ENCODE measurements at places on chromosomes 6 and 20.
A peak's percentile ranks its signal among the peaks of the same experiment; 100 is the strongest.

GRCh38 chr6:14775528-14775927 lies 470.3 kb upstream of the JARID2 start:
- no peak for DNase-seq

- DNase-seq, result no peak
These were observed 54.5 kb downstream of the RIPOR3 start for GRCh38 chr20:50636601-50637540.

DNA sequence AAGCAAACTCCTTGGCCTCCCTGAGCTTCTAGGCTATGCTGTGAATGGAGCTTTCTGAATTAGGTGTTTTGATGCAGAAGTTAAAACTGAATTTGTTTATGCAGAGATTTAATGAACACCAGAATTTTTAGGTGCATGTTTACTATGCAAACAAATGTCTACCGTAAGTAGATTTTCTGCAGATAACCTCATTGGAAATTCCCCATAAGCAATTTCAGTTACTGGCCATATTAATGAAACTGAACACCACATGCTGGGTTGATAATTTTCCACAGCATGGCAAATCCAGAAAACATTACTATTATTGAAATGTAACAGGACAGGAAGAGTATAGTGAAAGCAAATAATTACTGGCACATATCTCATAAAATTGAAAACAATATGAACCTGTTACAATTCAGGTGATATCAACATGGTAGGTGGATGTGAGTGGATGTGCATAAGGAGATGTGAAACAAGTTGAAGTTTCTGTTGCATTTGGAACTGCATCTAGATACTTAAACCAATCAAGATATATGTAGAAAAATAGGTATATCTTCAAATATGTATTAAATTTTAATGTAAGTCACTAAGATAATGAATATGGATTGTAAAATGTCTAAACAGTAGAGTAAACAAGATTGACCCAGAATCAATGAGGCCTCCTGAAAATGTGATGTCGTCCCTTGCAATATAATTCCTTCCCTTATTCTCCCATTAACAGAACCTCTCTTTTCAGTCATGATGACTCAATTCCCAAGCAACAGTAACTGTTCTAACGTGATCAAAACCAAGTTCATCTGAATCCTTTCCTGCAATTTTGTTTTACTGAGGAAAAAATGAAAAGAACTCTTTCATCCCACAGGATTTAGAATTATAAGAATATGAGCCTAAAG lies 11.0 kb downstream of the PTCHD4 start:
- no peak for DNase-seq

DNA sequence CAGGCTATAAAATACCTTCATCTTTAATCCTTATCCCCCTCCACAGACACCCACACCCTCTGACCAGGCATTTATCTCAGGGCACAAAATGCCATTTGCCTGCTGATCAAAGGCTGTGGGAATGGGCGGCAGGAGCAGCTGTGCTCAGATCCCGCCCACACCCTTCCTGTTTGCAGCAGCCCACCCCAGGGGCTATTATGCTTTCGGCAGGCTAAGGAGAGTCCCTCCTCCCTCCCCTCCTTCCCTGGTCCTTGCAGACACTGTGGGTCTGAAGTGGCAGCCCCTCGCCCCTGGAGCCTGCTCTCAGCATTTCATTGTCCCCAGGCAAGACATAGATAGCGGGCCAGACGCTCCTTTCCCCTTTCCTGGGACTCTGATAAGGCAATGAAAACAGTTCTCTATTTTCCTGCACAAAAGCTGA lies 220.8 kb upstream of the HEY2 start:
- DNase-seq, result no peak

GRCh38 chr20:11193241-11193640 lies 519.4 kb upstream of the JAG1 start:
- DNase-seq, result no peak

- DNase-seq, result no peak
These were observed 951.9 kb upstream of the FLRT3 start for GRCh38 chr20:15289337-15289736.

DNA sequence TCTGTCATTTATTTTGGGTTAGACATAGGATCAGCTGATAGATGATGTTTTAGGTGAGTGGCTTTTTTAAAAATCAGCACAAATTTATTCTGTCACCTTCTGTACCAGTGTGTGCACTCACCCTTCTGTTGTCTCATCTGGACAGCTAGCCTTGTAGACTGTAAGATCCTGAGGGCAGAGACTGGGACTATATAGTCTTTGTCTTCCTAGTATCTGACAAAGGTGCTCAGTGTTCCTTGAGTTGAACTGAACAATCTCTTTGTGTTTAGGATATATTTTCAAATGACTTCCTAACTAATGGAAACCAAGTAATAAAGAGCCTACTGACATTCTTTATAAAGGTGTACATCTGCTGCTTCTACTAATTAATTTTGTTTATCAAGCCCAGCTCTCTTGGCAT lies 3.0 kb downstream of the DCBLD1 start:
- DNase-seq, result no peak

GRCh38 chr6:28742668-28743270 lies 181.0 kb downstream of the TRIM27 start:
- DNase-seq, result peak; percentile 58

DNA sequence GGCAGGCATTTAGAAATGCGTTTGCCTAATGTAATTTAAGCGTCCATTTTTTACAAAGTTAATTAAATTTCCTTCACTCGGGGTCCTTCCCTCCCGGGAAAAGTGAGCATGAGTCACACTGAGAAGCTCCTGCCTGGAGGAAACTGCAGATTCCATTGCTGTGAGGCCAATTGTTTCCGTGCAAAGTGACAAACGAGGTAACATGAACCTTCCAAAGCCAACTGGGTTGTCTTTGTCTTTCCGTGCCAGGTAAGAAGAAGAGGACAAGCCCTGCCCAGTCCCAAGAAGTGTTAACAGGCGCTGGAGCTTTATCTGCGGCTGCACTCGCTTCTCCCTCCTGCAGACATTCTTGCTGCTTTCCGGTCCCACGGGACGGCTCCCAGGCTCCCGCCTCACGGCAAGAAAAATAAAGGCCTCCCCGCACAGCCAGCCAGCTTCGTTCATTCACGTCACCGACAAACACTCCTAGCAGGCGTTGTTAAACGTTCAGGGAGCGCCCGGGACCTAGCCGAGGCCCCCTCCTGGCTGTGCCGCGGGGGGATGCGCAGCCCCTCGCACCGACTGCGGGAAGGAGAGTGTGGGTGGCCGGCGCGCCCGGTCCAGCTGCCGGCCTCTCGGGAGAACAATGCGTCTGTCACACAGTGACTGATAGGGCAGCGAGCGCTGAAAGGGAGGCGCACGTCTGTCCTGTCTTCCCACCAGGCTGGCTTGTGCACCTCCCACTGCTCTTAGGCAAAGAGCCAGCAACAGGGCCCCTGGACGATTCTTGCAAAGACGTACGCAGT lies 61.5 kb upstream of the HDDC2 start:
- DNase-seq, result no peak

- no peak for DNase-seq
These were observed 515.4 kb upstream of the PTCHD4 start for GRCh38 chr6:48626421-48626820.

- no peak for DNase-seq
These were observed 28.7 kb downstream of the DNAJC5 start for GRCh38 chr20:63923651-63924050.

GRCh38 chr20:53853111-53853713 lies 217.2 kb downstream of the BCAS1 start:
- no peak for DNase-seq

GRCh38 chr20:62824476-62825332 lies 7.9 kb downstream of the COL9A3 start:
- DNase-seq, result no peak

GRCh38 chr6:67231092-67231491 lies 1404.0 kb upstream of the ADGRB3 start:
- no peak for DNase-seq

DNA sequence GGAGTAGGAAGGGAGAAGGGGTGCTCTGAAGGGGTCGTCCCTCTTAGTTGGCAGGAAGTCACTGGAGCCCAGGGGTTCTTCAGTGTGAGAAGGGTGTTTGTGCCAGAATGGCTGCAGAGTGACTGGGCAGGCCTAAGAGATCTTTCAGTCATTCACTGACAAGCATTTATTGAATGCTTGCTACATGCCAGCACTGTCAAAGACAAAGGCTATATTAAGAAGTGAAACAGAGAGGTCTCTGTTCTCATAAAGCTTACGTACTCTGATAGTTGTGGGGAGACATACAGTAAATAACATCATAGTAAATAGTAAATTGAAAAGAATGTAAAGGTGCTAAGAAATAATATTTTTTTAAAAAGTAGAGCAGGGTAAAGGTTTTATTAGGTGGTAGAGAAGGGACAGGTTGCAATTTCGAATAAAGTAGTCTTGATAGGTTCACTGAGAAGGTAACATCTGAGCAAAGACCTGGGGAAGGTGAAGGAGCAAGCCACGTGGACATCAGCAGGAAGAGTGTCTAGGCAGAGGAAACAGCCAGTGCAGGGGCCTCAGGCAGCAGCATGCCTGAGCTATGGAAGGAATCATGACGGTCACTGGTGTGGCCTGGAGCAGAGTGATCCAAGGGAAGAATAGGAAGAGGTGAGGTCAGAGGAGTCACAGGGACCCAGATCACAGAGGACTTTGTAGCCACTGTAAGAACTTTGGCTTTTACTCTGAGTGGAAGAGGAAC lies 36.3 kb upstream of the RNF8 start:
- no peak for DNase-seq

DNA sequence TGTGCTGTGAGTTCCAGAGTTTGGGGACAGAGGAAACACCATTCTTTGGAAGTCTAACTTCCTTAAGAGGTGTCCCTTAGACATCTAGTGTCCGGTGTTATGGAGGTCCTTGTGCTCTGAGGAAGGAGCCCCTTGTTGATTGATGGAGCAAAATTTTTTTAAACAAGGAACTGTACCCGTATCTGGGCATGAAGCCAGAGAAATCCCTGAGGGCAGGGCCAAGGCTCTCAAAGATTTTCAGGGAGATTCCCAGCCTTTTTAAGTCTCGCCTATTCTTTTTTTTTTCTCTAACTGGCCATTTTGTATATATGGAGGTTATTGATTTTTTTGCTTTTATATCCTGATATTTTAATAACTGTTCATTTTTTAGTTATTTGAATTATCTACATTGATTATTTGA lies 45.9 kb downstream of the TRIM38 start:
- DNase-seq, result no peak

GRCh38 chr6:106339334-106340029 lies 13.9 kb upstream of the ATG5 start:
- no peak for DNase-seq

DNA sequence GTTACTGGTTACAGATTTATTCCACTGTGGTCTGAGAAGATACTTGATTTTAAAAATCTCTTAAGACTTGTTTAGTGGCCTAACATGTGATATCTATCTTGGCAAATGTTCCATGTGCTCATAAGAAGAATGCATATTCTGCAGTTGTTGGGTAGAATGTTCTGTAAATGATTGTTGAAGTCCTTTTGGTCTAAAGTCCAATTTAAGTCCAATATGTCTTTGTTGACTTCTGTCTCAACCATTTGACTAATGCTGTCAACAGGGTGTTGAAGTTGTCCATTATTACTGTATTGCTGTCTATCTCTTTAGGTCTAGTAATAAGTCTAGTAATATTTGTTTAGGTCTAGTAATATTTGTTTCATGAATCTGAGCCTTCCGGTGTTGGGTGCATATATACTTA lies 387.8 kb upstream of the RUNX2 start:
- no peak for DNase-seq

DNA sequence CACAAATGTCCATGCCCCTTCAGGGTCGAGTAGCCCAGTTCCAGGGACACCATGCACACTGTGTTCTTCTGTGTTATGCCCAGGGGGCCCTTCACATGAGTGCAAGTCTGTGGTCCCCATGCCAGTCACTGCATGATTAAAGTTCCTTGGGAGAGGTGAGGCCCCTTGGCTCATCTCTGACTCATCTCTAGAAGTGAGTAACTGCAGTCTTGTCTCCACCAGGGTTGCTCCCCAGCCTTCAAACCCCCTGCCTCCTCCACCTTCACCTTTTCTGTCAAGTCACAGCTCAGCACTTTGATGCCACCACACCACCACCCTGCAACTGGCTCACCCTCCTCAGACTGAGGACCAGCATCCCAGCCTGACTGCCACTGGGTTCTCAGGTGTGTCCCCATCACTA lies 161.7 kb downstream of the UNC5CL start:
- no peak for DNase-seq

GRCh38 chr6:25181923-25182322 lies 97.3 kb upstream of the CARMIL1 start:
- DNase-seq, result no peak

DNA sequence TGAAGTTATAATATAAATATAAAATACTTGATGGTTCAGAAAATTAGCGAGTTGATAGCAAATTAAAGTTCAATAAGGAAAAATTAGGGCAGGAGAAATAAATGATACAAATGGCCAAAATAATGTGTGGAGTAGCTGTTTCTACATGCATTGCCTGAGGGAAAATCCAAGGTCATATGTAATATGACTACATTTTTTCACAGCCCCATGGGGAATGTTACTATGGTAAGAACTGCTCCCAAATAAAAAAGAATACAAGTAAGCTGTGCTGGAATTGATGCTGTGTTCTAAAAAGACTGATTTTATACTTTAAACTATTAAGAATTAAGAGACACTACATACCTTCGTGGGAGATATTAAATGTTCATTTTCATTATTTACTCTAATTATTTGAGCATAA lies 34.1 kb downstream of the MEI4 start:
- no peak for DNase-seq

DNA sequence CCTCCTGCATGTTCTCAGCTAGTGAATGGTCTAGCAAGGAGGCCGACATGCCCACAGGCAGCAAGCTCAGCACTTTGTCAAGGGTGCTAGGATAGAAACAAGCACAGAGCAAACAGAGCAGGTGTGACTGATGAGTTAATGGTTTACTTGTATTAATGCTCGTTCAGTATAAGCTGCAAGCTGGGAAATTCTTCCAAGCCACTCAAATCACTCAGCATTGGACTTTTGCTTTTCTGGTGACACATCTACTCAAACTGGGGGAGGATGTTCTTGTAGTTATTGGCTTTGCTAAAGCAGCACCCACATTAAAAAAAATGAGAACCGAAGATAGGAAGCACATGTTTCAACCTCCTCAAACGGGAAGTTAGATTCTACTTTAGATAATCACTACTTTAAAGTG lies 43.1 kb upstream of the NEDD9 start:
- DNase-seq, result peak; percentile 59

GRCh38 chr6:166764473-166765233 lies 137.6 kb upstream of the RPS6KA2 start:
- no peak for DNase-seq

GRCh38 chr20:52365688-52366087 lies 174.1 kb upstream of the ZFP64 start:
- no peak for DNase-seq

DNA sequence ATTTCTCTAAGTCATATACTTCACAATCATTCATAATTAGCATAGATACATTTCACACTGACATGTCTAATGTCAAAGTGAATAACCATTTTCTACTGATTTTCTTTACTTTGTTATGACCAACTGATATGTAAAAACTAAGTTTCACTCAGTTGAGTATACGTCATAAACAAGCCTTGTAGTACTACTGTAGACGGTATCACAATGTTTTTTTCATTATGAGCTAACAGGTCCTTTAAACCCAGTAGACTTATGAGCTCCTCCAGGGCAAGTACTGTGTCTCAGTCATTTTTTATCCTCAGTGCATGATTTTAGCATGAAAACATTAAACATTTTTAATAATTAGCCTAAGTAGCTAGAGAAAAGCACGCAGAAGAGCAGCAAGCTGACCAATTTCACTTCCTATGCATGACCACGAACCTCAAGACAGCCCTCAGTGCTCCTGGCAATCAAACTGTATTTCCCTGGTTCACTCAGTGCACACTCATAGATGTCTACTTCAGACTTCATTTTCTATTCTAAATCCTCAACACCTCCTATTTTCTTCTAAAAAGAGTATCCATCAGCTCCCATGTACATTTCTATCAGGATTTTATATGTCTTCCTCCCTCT lies 32.0 kb upstream of the TFAP2D start:
- no peak for DNase-seq

GRCh38 chr6:163750431-163751031 lies 336.0 kb downstream of the QKI start:
- DNase-seq, result no peak

Measured in GM06990 (cell line).